AG04450 (cell line): ENCODE measurements at places on chromosomes 16 and 17. TPM values are rescaled to one million over a fixed set of nuclear protein-coding genes. Genes with fewer than 3 reads are reported as not detected.

Gene TBX2
- polyA plus RNA-seq, result 18.3 and 22.0 TPM in 2 replicates

GRCh38 chr16:23826528-23827045 lies 9.2 kb upstream of the PRKCB start:
- no peak for DNase-seq

DNA sequence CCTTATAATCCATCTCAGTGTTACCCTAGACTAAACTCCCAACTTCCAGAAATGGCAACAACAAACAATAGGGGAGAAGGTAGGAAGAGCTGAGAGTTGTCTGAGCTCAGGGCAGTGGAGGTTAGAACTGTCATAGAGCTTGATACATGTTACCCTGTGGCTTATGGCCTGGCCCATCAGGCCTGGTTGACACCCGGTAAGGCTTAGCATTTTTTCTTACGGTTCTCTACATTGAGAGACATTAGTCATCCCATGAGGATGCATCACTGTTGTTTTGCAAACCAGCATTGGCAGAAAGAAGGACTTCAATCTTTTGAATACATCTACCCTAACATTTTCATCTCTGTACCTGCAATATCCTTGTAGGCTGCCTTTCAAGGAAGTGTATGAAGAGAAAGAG lies 226.6 kb downstream of the PHKB start:
- no peak for DNase-seq

Gene PRKCB
- not detected in 2 replicates for polyA plus RNA-seq

DNA sequence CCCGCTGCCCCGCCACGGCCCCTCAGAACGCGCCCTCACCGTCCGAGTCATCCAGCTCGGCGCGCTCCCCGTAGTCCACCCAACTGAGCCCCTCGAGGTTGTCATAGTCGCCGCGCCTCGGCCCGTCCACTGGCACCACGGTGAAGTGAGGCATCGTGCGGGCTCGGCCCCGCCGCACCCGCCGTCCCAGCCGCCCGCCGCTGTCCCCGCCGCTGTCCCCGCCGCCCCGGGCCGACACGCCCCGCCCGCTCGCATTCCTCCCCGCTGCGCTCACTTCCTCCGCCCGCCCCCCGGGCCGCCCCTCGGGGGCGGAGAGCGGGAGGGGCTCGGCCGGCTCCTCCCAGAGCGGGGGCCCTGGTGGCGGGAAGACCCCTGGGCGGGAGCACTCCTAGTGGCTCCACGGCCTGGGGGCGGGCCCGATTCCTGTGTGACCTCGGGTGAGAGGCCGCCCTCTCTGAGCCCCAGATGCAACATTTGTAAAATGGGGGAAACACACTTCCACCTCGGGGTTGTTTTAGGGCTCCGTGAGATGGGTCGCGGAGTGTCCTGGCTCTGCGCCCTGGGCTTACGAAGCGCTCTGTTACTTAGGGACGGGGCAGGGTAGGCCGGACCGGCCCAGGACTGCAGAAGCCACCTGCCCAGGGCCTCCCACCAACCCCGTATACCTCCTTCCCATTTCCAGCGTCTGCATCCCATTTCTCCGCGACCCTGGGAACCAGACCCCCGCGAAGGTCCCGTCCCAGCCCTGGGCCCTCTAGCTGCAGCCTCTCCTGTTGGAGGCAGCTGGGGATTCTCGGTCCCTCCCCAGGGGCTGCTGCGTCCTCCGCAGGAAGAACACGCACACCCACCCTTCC lies at the start of gene SLC12A4:
Gene SLC12A4, minus strand, starts transcription at position 238 of the 854 bp plus-strand sequence. Its CDS starts 84 bp downstream, at position 154.
- DNase-seq, result no peak

DNA sequence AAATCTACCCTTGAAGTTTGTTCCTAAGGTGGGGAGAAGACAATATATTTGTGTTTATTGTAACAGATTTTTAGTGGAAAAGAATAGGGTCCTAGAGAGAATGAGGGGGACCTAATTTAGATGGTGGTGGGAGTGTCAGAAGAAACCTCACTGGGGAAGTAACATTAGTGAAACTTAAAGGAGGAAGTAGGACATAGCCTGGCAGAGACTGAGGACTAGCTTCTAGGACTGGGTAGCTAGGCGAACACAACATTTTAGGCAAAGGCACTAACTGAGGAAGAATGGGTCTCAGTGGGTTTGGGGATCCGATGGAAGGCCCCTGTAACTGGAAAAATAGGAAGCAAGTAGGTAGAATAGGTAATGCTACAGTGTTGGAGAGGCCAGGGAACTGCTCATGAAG lies 4.2 kb upstream of the ARL2BP start:
- DNase-seq, result no peak

Gene CACNA1H
- 1.5 and 2.1 TPM in 2 replicates for polyA plus RNA-seq

Gene GRIN2C
- 0.01 TPM in 1 of 2 replicates, not detected in the other for polyA plus RNA-seq

- no peak for DNase-seq
Observed at GRCh38 chr16:78633551-78633950, 534.1 kb downstream of the WWOX start.

Gene EVPLL
- polyA plus RNA-seq, result not detected in 2 replicates

DNA sequence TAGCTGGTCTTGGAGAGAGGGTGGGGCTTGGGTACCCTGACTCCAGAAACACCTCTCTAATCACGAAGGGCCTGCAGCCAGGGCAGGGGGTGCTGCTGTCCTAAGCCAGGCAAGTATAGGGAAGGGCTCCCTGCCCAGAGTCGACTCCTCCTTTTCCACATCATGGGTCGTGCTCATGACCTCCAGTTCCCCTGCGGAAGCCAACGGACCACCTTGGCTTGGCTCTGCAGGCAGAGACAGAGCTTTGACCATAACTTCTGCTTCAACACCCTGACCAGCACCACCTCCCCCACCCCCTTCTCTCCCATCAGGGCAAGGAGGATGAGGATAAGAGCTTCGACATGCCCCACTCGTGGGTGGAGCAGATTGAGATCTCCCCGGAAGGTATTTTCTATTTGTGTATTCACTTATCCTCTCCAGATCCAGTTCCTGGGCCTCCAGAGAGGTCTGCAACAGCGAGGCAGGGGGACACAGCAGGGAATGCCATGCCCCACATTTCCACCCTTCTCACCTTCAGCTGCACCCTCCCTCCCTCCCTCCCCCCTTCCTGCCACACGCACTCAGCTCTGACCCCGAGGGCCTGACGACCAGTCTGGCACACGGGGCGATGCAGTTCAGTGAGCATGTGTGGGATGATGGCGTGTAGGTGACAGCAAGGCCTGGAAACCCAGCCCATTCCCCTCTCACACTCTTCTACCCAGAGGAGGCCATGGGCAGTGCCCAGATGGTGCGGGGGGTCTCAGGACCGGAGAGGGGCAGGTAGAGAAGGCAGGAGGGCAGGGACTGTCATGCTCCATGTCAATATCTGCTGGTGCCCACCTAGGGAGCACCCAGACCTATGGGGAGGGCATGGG lies 14.0 kb upstream of the KATNB1 start:
- DNase-seq, result no peak

DNA sequence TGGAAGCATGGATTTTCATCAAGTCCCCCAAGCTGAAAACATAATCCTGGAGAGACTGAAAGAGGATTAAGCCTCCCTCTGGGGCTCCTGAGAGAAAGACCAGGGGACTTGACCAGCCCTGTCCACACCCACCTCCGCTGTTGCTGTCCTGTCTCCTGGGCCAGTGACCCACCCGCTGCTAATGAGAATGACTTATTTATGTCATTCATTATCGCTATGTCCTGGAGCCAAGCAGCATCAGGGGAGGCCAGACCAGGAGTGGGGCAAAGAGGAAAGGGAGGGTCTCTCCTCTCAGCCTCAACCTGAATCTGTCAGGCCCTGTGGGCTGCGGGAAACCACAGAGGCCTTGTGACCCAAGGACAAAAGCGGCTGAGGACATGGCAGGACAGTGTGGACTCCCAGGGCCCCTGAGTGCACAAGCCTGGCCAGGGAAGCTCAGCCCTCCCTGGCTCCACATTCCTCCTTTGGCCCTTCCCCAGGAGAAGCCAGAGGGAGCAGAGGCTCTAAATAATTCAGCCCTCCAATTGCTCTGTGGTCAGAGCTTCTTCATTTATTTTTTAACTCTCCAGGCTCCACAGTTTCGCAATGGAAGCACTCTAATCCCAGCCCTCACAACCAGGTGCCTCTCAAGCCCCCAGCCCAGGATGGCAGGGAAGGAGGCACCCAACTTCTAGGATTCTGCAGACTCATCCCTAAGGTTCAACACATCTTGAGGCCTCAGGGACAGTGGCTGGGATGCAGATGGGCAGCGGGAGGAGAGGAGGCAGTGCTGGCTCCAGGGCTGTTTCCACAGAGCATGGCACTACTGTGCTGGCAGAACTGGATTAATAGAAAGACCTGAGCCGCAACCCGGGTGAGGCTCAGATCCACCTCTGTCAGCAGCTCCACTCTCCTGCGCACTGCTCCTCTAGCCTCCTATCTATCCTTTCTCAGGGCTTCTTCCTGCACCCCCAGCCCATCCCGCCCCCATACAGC lies 19.1 kb downstream of the CUEDC1 start:
- no peak for DNase-seq

DNA sequence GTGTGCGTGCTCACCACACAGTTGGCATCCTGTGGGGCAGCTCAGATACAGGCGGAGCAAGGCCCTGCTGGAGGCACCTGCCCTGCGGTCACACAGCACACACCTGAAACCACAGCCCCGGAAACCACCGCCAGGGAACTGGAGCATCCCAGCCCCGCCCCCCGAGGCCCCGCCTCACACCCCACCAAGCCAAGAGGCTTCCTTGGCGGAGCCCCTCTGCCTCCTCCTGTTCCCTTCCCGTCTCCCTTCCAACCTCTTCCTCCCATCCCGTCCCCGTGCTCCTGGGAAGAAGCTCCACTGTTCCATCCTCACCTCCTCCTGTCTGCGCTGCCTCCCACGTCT lies 205.5 kb downstream of the NTN1 start:
- DNase-seq, result no peak

GRCh38 chr16:51137097-51137496 lies 14.0 kb downstream of the SALL1 start:
- DNase-seq, result no peak

Gene SDR42E2
- not detected in 2 replicates for polyA plus RNA-seq

Gene CNGB1
- polyA plus RNA-seq, result not detected in 2 replicates

GRCh38 chr17:67867591-67867990 lies 42.3 kb downstream of the BPTF start:
- no peak for DNase-seq

DNA sequence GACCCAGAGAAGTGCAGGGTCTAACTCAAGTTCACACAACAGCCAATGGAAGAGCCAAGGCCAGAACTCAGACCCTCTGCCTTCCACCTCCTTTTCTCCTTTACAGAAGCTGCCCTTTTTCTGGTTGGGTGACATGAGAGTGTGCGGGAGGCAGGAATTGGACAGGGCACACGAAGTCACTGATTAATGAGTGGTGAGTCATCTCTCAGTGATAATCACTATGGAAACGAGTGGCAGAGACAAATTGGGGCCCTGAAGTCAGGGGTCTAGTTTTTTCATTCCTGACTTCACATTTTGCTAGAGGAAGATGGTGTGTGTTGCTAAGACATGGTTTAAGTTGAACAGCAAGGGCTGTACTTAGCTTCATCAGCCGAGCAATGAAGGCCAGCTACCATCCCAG lies 312.7 kb upstream of the CCL2 start:
- no peak for DNase-seq

DNA sequence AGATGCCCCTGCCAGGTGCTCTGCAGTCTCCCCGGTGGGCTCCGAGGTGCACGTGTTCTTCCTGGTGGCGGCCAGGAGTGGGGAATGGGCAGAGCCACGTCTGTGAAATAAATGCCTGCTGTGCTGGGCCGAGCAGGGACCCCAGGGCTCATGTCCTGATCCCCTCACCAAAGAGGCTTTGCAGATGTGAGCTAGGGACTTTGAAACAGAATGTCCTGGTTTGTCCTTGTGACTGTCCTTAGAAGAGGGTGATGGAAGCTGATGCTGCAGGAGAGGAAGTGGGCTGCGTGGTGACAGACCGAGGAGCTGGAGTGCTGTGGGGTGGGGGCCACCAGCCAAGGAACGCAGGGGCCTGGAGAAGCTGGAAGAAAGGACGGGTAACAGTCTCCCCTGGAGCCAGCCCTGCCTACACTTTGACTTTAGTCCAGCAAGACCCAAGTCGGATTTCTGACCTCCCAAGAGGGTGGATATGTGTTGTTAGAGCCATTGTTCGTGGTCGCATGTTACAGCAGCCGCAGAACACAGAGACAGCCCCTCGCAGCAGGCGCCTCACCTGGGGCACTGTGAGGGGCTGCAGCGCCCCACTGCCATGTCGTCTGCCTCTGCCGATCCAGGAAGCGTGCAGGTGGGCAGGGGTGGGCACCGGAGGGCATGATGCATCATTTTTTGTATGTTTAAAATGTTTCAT lies 217.9 kb upstream of the CIBAR2 start:
- DNase-seq, result no peak

DNA sequence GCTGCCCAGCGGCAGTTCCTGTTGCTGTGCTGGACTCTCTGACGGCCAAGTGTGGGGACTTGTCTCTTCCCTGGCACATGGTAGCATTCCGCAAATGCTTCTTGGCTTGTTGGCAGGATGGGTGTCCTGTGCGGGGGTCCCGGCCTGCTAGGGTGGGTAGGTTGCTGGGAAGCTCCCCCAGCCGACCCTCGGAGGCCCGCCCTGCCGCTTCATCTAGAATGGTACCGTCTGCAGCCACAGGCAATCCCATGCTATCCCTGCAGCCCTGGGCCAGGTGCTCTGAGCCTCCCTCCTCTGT lies 78.3 kb upstream of the LHX1 start:
- no peak for DNase-seq

GRCh38 chr16:1197237-1197866 lies 27.7 kb downstream of the TPSG1 start:
- DNase-seq, result no peak

Gene ZNF597
- 1.6 and 1.8 TPM in 2 replicates for polyA plus RNA-seq

Gene TPSG1
- polyA plus RNA-seq, result not detected in 2 replicates

DNA sequence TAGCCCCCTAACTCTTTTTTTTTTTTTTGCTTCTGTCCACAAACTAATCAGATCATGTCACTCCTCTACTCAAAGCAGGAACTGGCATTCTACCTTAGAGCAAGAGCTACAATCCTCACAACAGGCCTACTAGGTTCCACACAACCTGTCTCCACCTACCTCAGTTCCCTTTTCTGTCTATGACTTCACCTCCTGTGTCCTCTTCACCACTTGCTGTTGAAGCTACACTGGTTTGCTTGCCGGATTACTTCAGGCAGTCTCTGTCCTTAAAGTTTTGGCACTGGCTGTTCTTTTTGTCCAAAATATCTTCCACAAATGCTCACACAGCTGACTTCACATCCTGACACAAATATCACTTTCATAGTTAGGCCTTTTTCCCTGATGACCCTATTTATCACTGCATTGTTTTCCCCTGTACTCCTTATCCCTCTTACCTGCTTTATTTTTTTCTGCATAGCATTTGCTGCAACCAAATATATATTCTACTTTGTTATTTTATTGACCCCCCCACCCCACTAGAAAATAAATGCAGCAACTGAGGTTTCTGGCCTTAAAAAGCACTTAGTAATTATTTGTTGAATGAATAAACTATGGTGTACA lies 72.0 kb downstream of the KANSL1 start:
- no peak for DNase-seq

Gene PHKB
- 68.3 and 78.7 TPM in 2 replicates for polyA plus RNA-seq

DNA sequence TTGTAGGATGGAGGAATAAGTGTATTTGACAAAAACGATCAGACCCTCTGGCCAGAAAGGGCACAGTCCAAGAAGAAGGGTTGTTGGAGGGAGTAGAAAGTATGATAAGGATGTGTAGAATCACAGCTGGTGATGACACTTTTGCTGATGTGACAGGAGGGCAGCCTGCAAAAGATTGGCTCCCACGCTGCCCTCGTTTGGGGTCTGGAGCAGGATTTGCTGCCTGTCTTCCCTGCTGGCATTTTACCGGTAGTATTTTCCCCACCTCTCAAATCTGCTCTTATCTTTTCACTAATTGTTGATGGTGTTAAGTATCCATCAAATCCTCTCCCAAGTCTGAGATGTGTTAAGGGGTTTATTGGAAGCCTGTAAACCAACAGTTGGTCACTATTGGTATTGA lies 208.8 kb downstream of the CCDC182 start:
- no peak for DNase-seq
